ENCODE measurements at places on chromosomes 2 and 18. TPM values are rescaled to one million over a fixed set of nuclear protein-coding genes. Genes with fewer than 3 reads are reported as not detected.

The SATB2 gene
- total RNA-seq, result 4.9 TPM

The CFAP65 gene
- total RNA-seq, result 0.22 TPM

The SPP2 gene
- total RNA-seq, result not detected

The SLC40A1 gene
- 25.7 TPM for total RNA-seq

The POTEJ gene
- total RNA-seq, result not detected

The SNORC gene
- 0.65 TPM for total RNA-seq

The MPP4 gene
- 2.2 TPM for total RNA-seq

The MAL gene
- total RNA-seq, result not detected

The CLHC1 gene
- total RNA-seq, result 22.1 TPM

The FSHR gene
- total RNA-seq, result 0.11 TPM

The ZNF521 gene
- 174 TPM for total RNA-seq

The VWC2L gene
- not detected for total RNA-seq
